NCI-H2171 treated with DMSO at 0.1 percent for 48 hours (cell line): ENCODE measurements at places on chromosomes 7 and 10.

DNA sequence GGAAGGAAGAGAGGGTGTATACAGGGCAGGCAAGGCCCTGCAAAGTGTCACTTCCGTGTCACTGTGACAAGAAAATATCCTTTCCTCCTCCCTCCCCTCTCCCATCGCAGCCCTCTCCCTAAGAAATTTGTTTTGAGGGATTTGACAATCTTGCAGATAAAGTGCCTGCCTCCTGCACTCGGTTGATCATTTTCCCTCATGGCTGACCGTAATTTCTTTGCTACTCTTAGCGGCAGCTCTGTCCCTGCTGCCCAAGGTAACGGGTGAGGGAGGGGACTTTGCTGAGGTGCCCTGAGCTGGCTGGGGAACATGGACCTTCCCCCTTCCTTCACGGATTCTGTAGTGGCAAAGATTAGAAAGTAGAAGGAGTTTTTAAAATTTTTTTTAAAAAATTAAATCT, 179.1 kb downstream of the TCF7L2 start:
- no peak for DNase-seq

DNA sequence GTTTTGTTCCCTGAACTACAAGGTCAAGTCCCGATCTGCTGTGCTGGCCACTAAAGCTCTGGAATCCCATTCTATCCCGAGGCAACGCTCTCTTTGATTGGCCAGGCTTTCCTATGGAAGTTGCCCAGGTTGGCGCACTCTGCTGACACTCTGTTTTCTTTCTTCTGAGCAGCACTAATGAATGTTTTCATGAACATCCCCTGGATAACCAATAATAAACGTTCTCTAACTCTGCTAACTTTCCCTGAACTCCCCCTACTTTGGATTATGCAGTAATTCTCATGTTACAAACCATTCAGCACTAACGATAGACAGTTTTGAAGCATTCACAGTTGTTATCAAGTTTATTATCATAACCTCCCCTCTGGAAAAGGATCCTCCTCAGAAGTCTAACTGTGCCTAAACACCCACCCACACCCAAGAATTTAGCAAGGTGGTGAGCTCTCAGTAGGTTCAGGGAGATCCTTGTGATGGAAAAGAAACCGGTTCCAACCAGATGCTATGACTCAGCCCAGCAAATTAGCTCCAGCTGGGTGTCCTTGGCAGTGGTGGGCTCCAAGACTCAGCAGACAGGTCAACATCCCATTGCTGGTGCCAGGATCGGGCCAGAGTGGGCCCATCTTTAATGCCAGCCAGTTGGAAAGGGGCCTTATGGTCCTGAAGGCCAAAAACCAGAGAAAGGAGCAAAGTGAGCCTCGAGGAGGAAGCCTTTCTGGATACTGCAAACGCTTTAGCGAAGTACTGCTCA, 68.4 kb downstream of the CREB3L2 start:
- DNase-seq, result no peak

- no peak for DNase-seq
Measured at GRCh38 chr10:70562036-70562755, 40.3 kb downstream of the PRF1 start.

DNA sequence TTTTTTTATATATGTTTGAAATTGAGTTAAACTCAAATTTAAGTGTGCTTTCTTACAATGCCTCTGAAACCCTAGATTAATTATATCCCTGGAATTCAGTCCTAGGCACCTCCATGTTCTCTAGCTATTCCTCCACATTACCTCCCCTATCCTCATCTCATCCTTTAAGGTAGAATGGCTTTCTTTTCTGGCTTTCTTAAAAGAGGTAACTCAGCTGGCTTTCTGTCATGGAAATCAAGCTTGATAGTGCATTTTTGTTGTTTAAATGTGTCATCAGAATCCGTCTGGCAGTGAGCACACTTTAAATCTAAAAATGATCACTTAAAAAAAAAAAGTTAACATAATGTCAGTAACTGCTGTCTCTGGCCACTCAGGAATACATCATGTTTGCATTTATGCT, 42.2 kb downstream of the AHR start:
- no peak for DNase-seq

DNA sequence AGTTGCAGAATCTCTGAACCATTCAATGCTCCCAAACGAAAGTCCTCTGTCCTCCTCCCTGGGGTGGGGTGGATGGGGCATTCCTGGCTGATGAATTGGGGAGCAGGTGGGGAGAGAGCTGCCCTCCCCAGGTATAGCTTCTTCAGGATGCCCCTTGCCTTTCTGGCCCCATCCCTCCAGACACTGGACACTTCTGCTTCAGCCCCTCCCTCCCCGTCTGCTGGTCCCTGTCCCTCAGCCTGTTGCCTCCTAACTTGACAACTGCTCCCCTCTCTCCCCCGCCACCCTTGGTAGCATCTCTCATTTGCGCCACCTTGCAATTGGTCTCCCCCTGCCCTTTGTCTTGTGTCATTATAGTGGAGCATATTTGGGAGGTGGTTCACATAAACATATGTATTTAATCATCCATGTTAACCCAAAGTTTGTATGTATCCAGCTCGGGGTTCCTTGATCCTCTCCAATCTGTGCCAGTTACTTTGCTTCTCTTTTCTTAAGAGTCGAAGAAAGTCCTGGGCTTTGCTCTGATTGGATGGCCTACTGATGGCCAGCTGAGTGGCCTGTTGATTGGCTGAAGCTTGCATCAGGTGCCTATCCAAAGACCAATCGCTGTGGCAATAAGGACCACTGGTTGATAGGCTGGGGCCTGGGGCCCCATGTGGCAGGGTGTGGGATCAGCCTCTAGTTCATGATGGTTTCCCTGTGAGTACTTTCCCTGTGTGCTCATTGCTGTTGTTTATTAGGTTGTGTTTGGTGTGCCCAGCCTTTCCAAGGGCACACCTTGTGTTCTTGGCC, 4.0 kb upstream of the GCK start:
- no peak for DNase-seq

DNA sequence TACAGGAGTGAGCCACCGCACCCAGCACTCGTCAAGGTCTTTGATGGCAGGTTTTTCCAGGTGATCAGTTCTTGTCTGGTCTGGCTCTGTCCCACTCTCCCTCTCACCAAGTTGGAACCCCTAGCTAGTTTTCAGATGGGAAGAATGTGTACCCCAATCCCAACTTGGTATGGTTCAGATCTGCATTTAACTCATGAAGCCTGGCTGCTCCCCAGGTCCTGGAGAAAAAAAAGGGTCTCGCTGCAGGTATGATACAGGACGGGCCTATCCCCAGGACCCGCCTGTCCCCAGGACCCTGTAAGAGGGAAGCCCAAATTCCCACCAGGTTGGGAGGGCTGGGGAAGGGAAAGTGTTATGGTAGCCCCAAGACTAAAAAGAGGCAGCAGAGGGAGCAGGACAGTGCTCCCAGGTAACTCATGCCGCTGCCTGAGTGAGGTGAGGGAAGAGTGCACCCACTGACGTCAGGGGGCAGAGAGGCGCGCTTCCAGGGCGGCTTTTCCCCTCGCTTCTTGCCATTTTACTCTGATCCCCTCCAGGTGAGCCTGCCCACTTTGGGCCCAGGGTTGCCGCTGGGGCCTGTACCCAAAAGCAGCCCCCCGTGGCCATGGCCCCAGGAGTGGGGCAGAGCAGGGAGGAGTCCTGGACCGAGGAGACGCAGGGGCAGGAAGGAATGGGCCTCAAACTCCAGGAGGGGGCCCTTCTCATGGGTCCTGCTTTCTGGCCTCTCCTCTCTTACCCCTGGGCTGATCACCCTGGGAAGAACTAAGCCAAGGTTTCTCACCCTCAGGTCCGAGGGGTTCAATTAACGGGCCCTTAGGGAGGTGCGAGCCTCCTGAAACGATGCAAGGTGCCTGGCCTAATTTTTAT, 36.4 kb upstream of the SRRM3 start:
- DNase-seq, result no peak

- DNase-seq, result no peak
Measured at GRCh38 chr10:45439873-45440272, 65.9 kb downstream of the ALOX5 start.

- no peak for DNase-seq
Measured at GRCh38 chr10:71259282-71259681, 46.9 kb downstream of the UNC5B start.

- DNase-seq, result no peak
Measured at GRCh38 chr10:6564367-6564766, 15.7 kb downstream of the PRKCQ start.

DNA sequence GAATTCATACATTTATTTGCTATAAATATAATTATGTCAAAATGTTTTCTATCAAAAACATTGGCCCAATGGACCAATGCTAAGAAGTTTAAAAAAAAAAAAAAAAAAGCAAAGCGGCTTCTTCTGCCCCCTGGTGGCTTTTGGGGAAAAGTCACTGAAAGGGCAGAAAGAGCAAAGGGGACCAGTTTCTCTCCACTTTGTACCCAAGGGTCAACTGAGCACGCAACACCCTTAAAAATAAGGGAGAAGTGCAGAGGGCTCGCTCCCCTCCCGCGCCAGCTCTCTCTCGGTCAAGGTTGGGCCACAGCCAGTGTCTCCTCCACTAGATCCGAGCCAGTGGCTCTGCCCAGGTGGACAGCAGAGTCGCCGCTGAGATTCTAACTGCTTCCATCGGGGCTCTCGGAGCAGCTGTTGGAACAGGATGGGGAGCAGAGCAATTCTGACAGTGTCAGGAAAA, 136.4 kb upstream of the FGFR2 start:
- DNase-seq, result no peak

GRCh38 chr7:4684846-4685245, 2.8 kb downstream of the FOXK1 start:
- no peak for DNase-seq

DNA sequence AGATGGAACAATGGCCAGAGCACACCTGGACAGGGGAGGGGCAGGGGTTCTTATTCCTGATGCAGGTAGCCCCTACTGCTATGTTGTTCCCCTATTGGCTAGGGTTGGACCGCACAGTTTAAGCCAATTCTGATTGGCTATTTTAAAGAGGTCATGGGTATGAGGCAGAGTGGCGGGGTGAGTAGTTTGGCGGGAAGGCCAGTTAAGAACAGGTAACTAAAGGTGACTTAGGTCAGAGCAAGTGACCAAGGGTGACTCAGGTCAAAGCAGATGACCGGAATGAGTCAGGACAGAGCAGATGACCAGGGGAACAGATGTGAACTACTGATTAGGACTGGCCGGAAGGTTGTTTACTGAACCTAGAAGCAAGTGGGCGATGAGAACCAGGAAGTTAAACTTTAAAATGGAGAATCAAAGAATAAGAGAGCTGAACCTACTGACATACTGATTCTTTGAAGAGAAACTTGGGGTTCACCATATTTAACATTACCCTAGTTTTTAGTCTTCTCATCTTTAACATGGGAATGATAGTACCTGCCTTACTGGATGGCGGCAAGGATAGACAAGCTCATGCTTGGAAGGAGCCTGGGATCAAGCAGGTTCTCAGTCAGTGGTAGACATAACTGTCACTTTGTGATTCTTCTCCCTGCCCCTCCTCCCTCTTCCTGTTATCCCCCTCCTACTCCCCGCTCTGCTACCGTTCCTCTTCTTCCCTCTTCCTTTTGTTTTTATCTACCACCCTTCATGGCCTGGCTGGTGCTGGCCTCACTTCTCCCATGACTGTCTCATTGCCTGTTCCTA, 55.0 kb downstream of the CCNY start:
- no peak for DNase-seq

GRCh38 chr7:17408904-17409290, 110.4 kb downstream of the AHR start:
- no peak for DNase-seq
